EH (cell line): ENCODE measurements at places on chromosomes 12 and 14.

- DNase-seq = no peak
Measured at GRCh38 chr12:106442575-106442974, 85.0 kb downstream of the POLR3B start.

GRCh38 chr14:52110441-52111086 is 41.7 kb upstream of the NID2 start:
- peak; percentile 91 for DNase-seq

- no peak for DNase-seq
Measured at GRCh38 chr14:89164168-89165073, 252.6 kb downstream of the FOXN3 start.

GRCh38 chr14:89826596-89826995 is 127.9 kb downstream of the EFCAB11 start:
- peak; percentile 87 for DNase-seq

- DNase-seq = no peak
Measured at GRCh38 chr14:56135001-56135400, 16.8 kb downstream of the PELI2 start.

- DNase-seq = no peak
Measured at GRCh38 chr14:74048281-74048680, 29.1 kb downstream of the BBOF1 start.

GRCh38 chr12:28991626-28992025 is 157.5 kb upstream of the FAR2 start:
- DNase-seq = no peak

- no peak for DNase-seq
Measured at GRCh38 chr14:27228053-27228452, 630.2 kb upstream of the NOVA1 start.
